Activated naive CD4-positive, alpha-beta T cell (primary cell): ENCODE measurements at places on chromosomes 3 and 15.

DNA sequence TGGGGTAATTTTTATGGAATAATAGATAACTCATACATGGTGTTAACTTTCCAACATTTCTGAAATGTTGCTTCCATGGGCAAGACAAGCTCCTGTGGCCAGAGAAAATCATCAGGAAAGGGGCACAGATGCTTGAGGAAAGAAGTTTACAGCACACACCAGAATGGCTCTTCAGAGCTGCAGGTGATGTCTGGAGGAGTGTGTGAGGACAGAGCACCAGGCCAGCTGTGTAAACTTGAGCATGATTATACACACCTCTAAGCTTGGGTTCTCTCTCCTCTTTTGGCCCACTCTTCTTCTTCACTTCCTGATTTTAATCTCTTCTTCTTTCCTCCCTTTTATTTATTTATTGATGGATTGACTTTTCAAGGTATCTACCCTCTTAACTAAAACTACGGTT, 676.0 kb downstream of the GRM7 start:
- DNase-seq: no peak

DNA sequence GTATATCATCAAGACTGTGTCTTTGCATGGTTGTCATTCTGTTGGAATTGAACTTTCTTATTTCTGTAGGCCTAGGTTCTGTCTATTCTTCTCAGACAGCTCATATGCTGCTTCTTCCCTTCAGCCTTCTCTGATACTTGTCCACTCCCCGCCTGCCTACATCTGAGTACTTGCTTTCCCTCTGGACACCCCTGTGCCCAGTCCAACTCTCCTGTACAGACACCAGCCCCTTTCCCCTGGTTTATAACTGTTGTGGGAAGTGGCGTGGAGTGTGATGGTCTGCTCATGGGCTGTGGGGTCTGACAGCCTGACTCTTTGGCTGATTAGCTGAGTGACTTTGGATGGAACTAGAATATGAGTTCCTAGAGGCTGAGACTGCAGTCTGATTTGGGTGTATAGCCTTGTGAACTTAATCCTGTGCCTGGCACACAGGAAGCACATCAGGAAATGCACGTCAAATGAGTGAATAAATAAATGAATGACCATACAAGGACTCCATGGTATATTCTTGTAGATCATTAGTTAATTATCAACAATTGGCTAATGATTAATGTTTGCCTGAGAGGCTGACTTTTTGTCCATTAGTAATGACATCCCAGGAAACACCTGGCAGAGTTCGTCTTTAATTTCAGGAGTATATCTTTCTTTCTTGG, 11.8 kb downstream of the CACNA1D start:
- no peak for DNase-seq

- no peak for DNase-seq
These were observed 33.0 kb upstream of the CA12 start for GRCh38 chr15:63414474-63415120.

GRCh38 chr3:32614956-32615355, 44.3 kb upstream of the DYNC1LI1 start:
- no peak for DNase-seq

DNA sequence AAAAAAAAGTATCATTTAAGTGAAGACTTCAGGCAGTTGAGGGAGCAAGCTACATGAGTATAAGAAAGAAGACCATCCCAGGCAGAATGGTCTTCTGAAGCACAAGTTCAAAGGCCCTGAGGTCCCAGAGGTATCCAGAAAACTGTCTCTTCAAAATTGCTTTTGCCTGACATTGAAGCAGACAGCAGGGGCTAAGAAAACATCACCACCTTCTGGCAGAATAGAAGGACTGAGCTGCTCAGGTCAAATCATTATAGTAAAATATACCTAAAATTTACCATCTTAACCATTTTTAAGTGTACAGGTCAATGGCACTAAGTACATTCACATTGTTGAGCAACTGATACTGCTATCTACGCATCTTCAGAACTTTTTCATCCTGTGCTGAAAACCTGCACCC, 16.4 kb downstream of the GPR160 start:
- no peak for DNase-seq

DNA sequence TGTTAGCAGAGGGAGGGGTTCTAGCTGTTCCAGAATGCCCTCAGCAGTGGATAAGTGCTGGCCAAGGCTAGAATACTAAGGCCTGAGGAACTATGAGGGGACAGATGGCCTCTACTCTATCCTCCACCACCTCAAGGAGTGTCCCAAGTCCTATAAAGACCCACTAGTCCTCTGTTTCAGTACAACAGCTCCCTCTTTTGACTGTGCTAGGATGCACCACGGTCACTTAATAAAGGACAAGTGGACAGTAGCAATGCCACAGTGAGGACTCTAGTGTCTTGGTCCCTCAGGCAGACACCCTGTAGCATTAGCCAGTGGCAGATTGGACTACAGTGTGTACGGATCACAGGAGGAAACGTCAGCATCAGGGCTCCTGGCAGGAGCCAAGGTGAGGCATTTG, 171.8 kb upstream of the PROK2 start:
- no peak for DNase-seq

- no peak for DNase-seq
These were observed 70.0 kb upstream of the KLF13 start for GRCh38 chr15:31256378-31257265.

DNA sequence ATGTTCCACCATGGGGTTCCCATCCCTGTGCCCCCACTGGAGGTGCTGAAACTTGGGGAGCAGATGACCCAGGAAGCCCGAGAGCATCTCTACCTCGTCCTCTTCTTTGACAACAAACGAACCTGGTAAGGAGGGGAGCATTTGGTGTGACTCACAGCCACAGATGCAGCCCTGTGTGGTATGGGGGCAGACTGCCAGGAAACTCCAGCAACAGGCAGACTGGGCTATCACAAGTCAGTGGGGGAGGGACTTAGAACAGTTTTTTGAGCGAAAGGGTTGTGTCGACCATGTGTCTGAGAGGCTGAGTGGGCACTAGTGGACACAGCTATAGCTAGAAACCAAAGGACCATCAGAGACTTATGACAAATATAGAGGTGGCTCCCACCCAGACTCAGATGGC, 3.4 kb upstream of the OGG1 start:
- no peak for DNase-seq

DNA sequence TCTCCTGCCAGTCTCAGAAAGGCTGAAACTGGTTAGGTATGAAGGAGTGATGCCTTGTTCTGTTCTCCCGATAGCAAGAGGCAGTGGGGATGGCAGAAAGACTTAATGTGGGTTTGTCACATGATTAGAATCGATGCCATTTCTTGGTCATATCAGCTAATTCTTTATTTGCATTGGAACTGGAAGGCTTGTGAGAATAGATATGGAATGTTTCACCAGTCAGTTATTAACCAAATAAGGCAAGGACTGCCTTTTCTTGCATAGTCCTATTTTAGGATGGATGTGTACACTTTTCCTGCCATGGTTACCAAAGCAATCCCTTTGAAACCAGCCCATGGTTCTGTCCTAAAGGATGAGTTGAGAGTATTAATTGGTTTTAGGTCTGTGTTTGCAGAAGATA, 33.7 kb downstream of the FILIP1L start:
- no peak for DNase-seq

GRCh38 chr15:41581110-41581509, 22.1 kb downstream of the TYRO3 start:
- no peak for DNase-seq

GRCh38 chr3:55826097-55826496, 339.0 kb upstream of the WNT5A start:
- no peak for DNase-seq

GRCh38 chr3:60337421-60337820, 913.8 kb downstream of the FHIT start:
- DNase-seq: no peak

GRCh38 chr3:127026036-127026435, 43.1 kb downstream of the PLXNA1 start:
- DNase-seq: no peak
